ENCODE measurements at places on chromosomes 12 and 14. TPM values are rescaled to one million over a fixed set of nuclear protein-coding genes. Genes with fewer than 3 reads are reported as not detected.

GRCh38 chr14:70268760-70269159, 80.0 kb upstream of the SLC8A3 start:
- DNase-seq = no peak

DNA sequence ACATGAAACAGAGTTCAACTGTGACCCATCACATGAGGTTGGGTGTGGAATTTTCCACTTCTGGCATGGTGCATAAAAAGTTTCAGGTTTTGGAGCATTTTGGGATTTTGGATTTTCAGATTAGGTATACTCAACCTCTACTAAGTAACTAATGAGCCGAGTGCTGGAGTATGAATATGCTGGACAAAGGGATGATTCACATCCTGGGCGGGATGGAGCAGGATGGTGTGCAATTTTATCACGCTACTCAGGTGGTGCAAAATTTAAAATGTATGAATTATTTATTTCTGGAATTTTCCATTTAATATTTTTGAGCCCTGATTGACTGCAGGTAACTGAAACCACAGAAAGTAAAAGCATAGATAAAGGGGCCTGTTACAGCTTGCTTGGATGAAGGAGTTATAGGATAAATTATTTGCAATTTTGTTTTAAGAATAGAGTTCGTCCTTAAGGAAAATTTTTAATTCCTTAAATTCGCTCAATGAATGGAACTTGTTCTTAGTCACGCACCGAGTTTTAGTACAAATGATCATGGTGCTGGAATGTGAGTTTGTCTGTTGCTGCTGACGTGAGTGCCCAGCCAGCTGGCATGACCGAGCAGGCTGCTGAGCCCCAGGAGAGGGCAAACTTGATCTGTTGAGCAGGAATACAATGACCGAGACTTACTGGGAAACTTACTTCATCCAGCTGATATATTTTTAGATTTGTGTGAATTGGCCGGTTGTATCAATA, 176.3 kb downstream of the ESR2 start:
- no peak for DNase-seq

GRCh38 chr14:62711351-62712023, 333.8 kb downstream of the KCNH5 start:
- DNase-seq = no peak

DNA sequence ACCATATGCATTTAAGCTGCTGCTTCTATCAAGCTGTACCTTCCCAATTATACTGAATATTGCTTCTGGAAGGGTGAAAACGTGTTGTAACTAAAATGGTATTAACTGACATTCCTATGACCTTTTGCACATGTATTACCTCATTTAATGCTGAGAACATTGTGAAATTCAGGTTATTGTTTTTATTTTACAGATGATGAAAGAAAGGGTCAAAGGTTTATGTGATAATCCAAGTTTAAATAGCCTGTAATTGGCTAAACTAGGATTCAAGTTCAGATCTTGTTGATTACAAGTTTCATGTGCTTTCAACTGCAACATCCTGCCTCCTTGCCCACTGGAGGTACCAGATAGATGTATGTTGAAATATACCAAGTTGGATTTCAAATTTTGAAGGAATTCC, 433.3 kb upstream of the PRICKLE1 start:
- DNase-seq = no peak

GRCh38 chr12:111207761-111208160, 161.1 kb downstream of the PHETA1 start:
- no peak for DNase-seq

GRCh38 chr14:96592591-96593386, 90.6 kb downstream of the PAPOLA start:
- no peak for DNase-seq

DNA sequence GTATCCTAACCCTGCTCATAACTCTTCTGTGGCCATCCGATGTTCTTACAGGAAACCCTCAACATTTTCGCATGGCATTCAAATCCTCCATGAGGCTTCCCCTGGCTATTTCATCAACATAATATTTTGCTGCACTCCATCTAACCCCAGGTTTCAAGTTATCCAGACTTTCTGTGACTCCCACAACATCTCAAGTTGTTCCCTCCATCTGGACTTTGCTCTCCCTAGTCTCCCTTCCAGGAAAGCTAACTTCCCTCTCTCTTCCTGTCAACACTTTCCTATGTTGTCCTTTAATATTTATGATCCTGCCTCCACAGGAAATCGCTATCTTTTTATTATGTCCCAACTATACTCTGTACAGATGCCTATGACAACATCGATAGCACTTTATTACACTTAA, 146.1 kb downstream of the METTL25 start:
- no peak for DNase-seq

INSM2 gene
- total RNA-seq = not detected

WNK1 gene
- 188 TPM for total RNA-seq

Data from osteocyte (in vitro differentiated cells).